ENCODE measurements at places on chromosomes 7 and 10.

GRCh38 chr7:128827971-128828711, 2.1 kb upstream of the FLNC start:
- DNase-seq = no peak

DNA sequence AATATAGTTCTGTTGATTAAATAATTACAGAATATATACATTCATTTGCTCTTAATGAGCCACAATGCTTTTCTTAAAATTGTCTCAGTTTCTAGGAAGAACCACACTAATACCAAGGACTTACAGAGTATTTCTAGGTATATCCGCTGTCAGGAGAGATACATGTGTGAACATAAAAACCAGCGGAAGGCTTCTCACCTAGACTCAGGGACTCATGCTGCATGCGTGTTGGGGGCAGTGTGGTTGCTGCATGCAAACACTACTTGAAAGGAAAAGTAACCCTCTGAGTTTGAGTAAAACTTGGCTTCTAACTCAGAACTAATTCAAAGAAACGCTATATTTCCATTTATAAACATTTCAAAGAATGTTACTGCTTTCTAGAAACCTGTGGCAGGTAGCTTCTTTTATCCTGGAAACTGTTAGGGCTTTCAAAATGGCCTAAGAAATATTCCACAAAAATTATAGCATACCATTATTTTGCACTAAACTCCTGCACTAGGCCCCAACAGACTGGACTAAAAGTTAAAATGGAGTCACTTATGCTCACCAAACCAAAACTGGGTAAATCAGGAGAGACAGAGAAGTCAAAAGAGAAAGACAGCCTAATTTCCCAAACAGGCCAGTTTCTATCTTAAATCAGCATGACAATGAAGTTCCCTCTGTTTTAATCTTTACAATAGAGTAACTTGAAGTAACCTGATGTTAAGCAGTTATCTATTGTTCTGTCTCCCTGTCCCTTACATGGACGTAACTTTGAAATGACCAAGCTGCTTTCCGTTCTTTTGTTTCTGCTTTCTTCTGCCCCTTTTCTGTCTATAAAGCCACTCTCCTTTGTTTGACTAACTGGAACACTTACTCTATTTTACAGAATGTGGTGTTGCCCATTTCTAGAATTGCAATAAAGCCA, 95.2 kb upstream of the FAM133B start:
- no peak for DNase-seq

- peak; percentile 94 for DNase-seq
Observed at GRCh38 chr7:37531225-37531624, 82.6 kb upstream of the ELMO1 start.

GRCh38 chr10:109915566-109915965, 7.7 kb downstream of the XPNPEP1 start:
- DNase-seq = no peak

DNA sequence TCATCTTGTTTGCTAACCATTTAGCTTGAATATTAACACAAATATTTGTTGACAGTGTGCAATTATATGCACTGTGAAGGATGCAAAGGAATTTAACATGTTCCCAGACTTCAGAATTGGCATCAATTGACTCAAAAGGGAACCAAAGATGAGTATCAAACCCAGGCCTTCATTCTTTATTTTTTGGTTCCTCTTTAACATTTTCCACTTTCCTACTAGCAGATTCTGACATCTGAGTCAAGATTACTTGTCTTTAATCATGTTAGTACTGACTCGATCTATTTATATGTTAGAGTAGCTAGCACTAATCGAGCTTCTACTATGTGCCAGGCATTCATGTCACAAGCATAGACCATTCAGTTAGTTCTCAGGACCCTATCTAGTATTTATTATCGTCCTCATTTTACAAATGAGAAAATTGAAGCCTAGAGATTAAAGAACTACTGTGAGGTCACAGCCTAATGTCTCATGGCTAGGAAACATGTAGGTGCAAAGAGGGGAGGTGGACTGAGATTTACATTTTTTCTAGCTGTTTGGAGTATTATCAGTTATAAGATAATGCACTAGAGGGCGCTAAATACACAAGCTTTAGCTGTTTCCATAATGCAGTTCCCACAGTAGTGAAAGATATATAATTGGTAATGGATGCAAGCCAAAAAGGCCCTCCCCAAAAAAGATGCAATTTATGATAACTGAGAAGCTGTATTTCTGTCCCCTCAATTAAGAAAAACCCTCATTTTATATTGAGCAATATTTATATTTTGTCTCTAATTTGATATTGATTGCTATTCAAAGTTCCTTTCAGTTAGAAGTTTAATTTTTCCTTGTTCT, 32.9 kb upstream of the KMT2E start:
- DNase-seq = peak; percentile 82

DNA sequence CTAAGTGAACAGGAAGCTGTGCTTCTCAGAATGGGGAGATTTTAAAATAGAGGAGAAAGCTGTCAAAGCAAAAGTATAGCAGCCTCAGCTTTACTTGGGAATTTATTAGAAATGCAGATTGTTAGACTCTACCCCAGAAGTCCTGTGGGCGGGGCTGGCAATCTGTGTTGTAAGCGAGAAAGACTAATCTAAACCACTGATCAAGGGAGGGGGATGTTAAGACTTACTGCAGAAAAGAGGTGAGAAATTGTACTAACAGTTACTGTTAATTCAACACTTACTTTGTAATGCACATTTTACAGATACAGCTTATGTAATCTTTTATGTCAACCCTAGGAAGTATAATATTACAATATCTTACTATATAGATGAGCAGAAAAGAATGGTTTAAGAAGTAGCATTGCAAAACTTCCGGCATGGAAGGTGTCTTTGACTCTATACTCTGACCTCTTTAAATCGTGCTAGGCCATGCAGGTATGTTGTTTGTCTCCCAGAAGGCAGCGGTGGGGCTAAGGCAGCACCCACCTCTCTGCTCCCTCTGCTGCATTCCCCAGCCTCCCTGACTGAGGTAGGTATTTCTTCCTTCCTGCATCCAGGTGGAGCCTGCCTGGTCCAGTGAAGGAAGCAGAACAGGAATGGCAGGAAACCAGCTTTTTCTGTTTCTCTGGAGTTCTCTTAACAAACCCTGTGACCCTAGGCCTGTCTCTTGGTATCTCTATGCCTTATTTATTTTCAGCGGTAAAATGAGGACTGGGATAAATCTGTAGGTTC, 462.2 kb downstream of the AUTS2 start:
- DNase-seq = no peak

DNA sequence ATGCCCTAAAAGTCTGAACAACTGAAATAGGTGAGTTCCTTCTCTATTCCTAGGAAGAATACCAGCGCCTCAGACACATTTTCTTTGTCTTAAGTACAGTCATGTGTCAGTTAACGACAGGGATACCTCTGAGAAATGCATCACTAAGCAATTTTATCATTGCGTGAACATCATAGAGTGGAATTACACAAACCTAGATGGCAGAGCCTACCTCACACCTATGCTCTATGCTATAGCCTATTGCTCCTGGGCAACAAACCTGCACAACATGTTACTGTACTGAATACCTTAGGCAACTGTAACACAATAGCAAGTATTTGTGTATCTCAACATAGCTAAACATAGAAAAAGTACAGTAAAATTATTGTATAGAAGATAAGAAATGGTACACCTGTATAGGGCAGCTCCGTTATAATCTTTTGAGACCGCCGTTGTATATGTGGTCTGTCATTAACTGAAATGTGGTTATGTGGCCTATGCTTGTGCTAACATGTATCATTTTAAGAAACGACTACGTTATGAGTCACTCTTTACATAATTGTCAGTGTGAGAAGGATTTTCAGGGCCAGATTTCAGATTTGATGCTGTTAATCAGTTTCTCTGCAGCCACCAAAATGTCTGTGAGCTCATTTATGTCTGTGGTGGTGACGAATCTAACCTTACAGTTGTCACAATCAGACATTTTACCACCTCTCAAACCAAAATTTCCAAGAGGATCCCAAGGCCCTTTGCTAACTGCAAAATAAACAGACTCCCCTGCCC, 66.1 kb upstream of the STK17A start:
- no peak for DNase-seq

DNA sequence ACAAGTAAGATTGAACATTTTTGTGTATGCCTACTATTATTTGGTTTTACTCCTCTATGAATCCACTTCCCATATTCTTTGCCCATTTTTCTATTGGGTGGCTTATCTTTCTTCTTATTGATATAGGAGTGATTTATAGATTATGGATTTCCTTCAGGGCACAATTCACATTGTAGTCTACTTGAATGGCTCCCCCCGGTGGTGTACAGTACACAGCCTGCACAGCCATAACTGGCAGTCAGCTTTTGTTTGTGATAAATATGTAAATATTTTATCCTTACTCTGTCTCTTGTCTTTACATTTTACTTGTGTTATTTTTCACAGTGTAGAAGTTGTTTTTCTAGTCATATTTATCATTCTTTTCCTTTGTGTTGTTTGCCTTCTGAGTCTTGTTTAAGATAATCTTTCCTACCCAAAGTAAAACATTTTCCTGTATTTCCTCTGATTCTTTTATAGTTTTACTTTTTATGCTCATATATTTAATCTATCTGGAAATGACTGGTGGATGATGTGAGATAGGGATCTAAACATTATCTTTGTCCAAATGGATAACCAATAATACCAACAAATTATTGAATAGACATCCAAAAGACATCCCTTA, 23.9 kb upstream of the CALD1 start:
- DNase-seq = peak; percentile 54

DNA sequence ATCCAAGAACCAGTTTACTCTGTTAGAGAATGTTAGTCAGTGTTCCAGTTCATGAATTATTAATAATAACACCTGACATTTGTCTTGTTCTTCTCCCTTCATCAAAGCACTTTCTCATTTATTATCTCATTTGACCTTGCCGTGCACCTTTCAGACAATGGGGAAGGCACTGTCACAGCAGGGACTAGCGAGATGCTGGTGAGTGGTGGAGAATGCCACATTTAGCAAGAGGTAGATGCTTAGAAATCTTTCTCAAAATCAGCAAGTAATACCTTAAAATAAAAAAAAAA, 34.2 kb upstream of the XRCC2 start:
- no peak for DNase-seq

GRCh38 chr10:29685506-29685905, 50.7 kb upstream of the SVIL start:
- DNase-seq = no peak

- DNase-seq = no peak
Observed at GRCh38 chr10:97336006-97336405, 1.5 kb upstream of the FRAT2 start.

DNA sequence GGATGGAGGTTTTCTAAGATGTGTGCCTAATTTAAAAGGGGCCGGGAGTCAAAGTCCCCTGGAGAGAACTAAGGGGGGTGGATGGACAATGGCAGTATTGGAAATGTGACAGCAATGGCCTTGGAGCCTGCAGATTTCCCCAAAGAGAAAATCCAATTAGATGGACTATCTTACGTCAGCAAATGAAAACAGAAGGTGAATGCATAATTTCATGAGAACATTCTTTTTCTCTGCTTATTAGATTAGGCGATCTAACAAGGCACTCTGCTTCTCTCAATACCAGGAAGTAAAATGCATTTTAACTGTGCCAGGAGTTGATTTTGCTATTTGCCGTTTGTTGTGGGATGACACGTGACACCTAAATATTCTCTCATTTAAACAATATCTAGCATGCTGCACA, 226.6 kb downstream of the ADAM12 start:
- DNase-seq = no peak

DNA sequence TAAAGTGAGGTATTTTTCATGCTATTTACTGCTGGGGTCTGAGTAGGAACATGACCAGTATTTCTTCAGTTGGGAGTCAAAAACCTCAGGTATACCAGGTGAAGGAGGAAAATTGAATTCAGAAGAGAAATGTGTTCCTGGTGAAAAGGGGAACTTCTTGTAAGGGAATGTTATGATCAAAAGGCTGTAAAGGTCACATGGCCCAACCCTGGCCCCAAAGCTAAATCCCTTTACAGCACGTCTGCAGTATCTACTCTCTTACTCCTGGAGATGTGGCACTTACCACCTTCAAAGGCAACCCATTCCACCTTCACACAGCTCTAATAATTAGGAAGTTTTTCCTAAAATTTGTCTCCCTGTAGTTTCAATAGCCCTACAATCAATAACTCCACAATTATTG, 15.2 kb downstream of the PIK3AP1 start:
- no peak for DNase-seq

DNA sequence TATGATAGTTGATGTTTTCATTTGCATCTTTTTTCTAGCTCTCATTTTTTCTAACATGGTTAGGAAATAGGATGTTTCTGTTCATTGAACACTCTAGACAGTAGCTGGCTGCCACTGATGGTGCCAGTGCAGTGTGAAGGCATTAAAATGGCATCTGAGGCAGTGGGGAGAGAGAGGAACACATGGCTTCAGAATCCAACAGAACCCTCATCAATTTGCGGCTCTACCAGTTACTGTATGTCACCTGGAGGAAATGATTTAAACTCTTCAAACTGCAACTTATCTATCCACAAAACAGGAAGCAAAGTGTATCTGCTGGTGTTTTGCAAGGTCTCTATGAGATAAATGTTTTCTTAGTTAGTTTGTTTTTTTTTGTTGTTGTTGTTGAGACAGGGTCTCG, 305.2 kb upstream of the PRKCQ start:
- no peak for DNase-seq

DNA sequence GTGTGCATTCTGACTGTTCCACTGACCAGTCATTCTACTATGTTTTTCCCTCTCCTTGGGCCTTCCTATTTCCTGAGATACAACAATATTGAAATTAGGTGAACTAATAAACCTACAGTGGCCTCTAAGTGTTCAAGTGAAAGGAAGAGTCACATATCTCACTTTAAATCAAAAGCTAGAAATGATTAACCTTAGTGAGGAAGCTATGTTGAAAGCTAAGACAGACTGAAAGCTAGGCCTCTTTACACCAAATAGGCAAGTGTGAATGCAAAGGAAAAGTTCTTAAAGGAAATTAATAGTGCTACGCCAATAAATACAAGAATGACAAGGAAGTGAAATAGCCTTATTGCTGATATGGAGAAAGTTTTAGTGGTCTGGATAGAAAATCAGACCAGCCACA, 5.7 kb upstream of the DYNC1I1 start:
- no peak for DNase-seq

DNA sequence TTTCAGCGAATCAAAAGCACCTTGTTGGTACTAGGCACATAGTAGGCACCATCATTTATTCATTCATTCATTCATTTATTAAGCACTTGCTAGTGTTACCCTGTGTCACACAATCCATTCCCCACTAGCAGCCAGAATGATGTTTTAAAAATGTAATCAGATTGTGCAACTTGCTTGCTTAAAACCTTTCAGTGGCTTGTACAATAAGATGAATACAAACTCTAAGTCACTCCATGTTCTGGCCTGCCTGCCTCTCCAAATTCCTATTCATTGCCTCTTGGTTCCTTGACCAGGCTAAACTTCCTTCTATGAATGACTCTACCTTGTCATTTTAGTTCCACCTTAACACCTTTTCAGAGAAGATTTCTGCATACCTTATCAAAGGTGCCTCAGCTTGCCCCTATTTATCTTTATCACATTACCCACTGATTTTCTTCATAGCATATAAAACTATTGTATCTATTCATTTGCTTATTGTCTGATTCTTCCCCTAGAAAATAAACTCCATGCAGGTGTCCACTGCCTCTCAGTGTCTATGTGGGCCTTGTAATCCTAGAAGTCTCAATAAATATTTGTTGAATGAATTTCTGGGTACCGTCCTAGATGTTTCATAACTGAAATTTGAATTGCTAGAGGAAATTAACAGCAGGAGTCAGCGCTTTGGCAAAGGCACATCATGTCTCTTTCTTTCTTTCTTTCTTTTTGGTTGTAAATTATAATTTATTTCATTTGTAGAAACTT, 169.5 kb downstream of the TMEM26 start:
- DNase-seq = no peak

All from endothelial cell of umbilical vein (primary cell).